Stimulated activated CD8-positive, alpha-beta memory T cell treated with anti-CD3 and anti-CD28 coated beads, Interleukin-15, amount 100 ng/mL, for 24 hours (primary cell): ENCODE measurements at places on chromosomes 3 and 15.

- no peak for DNase-seq
These were observed 53.8 kb downstream of the UBE2E2 start for GRCh38 chr3:23256741-23257435.

GRCh38 chr3:58111513-58112184 lies 99.1 kb downstream of the DNASE1L3 start:
- DNase-seq = no peak

DNA sequence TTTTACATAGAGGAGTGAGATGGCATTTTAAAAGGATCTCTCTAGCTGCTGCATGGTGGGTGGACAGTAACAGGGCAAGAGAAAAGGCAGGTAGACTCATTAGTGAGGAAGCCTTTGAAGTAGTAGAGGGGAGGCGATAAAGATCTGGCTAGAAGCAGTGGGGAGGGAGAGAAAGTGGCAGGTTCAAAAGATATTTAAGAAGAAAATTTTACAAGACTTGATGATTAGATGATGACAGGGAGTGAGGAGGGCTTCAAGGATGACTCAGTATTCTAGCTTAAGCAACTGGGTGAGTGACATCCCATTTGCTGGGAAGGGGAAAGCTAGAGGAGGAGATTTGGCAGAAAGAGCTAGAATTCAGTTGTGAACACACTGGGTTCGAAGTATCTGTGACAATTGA lies 3.8 kb upstream of the BRPF1 start:
- no peak for DNase-seq

- no peak for DNase-seq
These were observed 9.1 kb downstream of the LIPC start for GRCh38 chr15:58440922-58441321.

DNA sequence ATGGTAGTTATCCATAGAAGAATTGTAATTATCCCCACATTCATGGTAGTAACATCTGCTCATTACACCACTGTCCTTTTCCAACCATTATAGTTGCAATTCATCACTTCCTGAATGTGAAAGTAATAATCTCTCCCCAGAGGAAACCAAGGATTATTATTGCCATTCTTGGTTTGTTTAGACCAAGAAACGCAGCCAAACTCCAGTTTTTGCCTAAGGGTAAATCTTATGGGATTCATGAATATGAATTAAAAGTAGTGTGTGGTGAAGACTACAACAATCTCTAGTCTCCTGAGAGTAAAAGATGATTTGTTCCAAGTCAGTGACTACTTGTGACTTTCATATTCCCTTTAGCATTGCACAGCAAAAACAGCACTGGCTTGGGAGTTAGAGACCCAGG lies 45.7 kb upstream of the ABI3BP start:
- no peak for DNase-seq

DNA sequence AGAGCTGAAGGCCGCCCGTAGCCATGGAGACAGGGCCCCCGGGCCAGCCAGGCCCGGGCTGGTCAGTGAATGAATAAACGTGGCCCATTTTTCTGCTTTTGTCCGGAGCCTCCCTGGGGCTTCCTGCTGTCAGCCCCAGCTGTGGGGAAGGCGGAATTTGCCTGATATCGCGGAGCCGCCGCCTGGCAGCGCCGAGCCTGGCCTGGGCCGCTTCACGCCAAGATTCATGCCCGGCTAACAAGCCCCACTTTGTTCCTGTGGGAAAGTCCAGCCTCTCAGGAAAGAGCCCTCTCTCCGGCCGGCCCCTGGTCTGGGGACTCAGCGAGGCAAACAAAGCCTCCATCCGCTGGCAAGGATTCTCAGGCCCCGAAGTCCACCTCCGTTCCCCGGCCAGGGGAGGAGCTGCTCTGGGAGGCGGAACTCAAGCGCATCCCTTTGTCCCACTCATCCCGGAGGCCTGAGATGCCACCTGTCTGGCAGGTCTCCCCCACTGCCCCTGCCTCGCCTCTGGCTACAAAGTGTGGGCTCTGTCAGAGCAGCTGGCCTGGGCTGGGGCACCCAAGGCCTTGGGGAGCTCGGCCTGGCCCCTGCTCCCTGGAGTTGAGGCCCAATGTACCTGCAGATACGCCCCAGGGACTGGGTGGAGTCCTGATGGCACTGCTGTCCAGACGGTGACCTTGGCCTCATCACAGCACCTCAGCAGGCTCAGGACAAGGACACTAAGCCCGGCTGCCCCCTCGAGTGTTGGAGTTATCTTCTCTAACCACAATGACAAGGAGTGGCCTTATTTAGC lies 51.6 kb upstream of the SLC6A11 start:
- no peak for DNase-seq

DNA sequence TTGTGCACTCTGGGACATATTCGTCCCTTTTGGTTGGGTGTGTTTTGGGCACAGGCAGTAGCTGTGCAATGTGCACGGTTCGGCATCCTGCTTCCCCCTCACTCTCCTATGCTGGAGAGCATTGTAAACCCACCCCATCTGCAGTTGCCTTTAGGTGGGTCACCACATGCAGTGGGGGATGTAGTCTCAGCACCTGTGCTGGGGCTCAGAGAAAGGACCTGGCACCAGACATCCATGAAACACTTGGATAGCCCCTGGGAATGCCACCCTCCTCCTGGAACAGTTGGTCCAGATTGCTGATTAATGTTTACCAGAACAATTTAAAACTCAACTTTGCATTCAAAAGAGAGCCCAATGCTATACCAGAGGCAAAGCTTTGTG lies 123.9 kb upstream of the MEF2A start:
- no peak for DNase-seq

- DNase-seq = no peak
These were observed 14.8 kb upstream of the SH3BP5 start for GRCh38 chr3:15347063-15347736.

DNA sequence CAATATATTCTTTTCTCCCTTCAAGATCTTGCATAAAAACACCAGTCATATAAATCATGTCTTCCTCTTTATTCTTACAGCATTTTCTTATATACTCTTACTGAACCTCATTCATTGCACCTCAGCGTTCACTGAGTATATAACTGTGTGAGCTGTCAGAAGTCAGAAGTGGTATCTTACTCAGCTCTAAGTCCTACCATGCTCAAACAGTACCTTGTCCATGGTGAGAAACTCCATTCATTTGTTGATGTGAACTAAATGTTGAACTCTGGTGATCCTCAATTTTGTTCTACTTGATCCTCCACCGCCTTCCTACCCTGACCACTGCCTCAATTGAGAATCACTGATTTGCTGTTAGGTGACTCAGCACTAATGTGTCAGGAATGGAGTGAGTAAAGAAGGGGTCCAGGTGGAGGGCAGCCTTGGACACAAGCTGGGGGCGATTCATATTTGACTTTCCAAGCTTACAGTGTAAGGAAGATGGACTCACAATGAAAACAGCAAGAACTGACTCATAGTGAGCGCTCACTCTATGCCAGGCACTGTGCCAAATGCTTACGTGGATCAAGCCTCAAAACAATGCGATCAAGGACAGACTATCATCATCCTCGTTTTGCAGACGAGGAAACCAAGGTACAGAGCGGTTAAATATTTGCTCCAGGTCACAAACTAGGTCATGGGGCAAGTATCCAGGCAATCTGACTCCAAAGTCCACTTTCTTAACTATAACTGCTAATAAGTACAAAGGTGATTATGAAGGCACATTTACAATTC lies 13.5 kb upstream of the ZFYVE19 start:
- DNase-seq = no peak

GRCh38 chr15:66849746-66850077 lies 147.7 kb downstream of the SMAD6 start:
- DNase-seq = no peak

DNA sequence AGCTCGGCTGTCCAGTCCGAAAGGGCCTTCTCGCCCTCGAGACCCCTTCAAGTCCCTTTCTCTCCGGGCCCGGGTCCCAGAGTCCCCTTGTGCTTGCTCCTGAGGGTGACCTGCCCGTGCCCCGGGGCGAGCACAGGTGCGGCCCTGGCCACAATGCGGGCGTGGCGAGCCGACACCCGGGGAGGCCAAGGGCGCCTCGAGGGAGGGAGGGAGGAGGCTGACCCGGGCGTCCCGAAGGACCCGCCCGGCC lies 810 bp upstream of the MEF2A start:
- no peak for DNase-seq

DNA sequence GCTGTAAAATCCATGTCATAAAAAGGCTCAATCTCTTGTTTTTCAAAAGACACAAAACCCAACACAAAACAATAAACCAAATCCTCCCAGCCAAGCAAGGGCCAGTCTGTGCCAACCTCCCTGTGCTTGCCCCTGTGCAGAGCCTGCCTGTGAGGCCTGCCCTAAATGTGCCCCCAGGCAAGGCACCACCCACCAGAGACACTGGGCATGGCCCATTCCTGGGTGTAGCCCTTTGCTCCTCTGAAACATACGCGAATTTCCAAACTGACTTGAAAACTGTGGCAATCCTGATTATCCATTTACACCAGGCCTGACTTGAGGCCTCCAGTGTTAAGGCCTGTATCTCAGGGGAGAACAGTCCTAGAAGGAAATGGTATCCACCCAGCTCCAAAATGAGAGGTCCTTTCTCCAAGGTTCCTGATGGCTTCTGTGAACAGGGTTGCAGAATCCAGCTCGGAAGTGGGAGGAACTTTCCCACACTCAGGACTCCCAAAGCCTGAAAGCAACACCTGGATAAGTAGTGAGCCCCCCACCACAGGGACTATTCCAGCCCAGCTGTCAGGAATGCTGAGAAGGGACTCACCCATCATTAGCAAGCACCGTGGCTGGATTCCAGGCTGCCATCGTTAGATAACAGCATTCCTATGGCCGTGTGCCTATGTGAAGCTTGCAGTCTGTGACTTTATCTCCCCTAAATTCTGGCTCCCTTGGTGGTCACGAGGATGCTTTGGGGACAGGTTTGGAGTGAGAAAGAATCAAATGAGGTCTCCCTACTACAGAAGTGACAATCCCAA lies 61.8 kb downstream of the CACNA2D2 start:
- no peak for DNase-seq

DNA sequence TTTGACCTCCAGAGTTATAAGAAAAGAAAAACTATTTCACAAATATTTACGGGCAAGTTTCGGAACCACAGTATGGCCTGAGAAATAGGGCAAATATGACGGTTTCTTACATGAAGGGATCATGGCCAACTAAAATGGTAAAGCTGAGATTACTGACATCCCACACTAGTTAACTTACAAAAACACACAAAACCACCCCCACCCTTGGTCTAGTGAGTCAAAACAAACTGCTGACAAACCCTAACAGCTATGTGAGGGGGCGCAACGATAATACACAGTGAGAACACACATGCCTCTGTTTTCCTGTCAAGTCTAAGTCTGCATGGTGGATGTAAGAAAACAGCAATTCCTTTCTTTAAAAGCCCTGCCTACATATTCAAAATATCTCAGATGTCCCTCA lies 32.3 kb downstream of the CBLB start:
- no peak for DNase-seq

DNA sequence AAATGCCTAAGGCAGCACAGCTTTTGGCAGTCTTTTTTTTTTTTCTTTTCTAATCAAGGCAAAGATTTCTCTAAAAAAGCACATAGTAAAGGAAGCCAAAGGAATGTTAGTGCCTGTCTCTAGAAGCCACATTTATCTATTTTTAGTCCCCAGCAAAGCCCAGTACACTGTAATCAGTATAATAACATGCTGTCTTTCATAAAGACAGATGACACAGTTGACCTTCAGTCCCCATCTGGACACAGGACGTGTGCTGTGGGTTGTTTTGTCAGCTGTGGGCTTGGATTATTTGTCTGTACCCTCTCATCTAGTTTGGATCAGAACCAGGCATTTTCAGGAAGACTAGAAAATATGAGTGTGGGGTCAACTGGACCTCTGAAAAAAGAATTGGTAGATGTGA lies 110.4 kb upstream of the CTNNB1 start:
- no peak for DNase-seq

GRCh38 chr3:78338405-78338804 lies 1298.5 kb downstream of the ROBO2 start:
- DNase-seq = no peak

- DNase-seq = peak; percentile 39
These were observed 924 bp upstream of the SIN3A start for GRCh38 chr15:75452364-75452864.

GRCh38 chr3:37812499-37812896 lies 49.2 kb upstream of the CTDSPL start:
- DNase-seq = no peak

GRCh38 chr3:17195192-17195611 lies 310.4 kb downstream of the PLCL2 start:
- DNase-seq = no peak

- DNase-seq = no peak
These were observed 45.9 kb upstream of the TMEM115 start for GRCh38 chr3:50405249-50405648.

- no peak for DNase-seq
These were observed 57.2 kb downstream of the MYO9A start for GRCh38 chr15:72060687-72061250.

- DNase-seq = no peak
These were observed 95.0 kb downstream of the ATG7 start for GRCh38 chr3:11367143-11367693.

DNA sequence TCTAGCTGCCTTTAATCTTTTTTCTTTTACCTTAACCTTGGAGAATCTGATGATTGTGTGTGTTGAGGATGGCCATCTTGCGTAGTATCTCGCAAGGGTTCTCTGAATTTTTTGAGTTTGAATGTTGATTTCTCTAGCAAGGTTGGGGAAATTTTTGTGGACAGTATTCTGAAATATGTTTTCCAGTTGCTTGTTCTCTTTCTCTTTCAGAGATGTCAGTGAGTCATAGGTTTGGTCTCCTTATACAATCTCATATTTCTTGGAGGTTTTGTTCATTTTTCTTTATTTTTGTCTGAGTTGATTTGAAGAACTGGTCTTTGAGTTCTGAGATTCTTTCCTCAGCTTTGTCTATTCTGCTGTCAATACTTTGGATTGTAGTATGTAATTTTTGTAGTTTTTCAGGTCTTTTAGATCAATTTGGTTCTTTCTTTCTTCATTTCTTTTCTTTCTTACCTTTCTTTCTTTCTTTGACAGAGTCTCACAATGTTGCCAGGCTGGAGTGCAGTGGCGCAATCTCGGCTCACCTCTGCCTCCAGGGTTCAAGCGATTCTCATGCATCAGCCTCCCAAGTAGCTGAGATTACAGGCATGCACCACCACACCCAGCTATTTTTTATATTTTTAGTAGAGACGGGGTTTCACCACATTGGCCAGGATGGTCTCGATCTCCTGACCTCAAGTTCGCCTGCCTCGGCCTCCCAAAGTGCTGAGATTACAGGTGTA lies 366.4 kb upstream of the RASGRP1 start:
- no peak for DNase-seq

GRCh38 chr3:38640661-38641452 lies 8.6 kb downstream of the SCN5A start:
- DNase-seq = no peak
